ELF-1 (cell line): ENCODE measurements at places on chromosomes 11 and 22.

DNA sequence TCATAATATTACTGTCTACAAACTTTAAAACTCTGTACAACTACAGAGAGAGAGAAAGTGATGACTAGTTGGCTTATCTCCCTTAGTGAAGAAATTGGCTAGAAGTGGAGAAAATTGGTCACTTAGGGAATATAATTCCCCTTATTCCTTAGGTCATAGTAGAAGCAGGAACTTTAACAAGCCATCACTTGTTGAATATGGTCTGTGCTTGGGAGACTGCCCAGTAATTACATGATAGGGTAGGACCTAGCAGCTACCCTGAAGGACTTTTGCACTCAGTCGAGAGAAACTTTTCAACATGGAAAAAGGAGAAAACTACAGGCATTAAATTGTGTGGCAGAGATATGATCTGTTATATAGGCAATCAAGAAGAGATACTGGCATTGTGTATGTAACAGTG is 576.5 kb upstream of the CCDC90B start:
- no peak for DNase-seq

GRCh38 chr11:84854498-84854880 is 772.7 kb downstream of the DLG2 start:
- DNase-seq = no peak

DNA sequence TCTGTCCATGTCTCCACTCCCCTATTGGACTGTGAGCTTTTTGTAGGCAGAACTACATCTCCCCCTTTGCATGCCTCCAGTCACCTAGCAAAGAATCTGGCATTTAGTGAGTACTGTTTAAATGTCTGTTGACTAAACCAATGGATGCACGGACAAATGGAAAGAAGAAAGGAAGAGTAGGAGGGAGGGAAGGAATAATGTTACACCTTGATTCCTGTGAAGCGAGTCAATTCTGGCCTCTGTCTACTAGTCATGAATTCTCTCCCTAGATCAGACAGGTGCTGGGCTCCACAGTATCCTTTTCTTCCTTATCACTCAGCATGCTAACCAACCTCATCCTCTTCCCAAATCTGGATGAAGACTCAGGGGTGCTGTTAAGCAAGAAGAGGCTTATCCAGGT is 33.6 kb downstream of the GALNT18 start:
- no peak for DNase-seq

DNA sequence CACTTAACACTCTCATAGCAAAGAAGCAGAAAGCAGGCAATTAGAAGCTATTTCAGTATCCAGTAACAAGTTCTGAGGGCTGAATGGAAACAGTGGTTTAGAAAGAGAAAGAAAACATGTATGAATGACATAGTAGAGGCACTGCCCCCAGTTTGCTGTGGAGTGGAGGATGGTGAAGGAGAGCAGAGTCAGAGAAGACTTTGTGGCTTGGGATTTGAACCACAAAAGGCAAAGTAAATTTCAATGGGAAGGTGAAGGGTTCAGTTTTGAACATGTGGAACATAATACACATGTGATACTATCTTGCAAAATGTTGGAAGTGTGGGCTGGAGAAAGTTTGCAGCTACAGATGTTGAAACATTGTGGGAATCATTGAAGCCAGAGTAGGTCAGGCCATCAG is 81.4 kb downstream of the SNX19 start:
- no peak for DNase-seq

- DNase-seq = peak; percentile 19
Observed at GRCh38 chr11:13868710-13869397, 93.7 kb upstream of the SPON1 start.

DNA sequence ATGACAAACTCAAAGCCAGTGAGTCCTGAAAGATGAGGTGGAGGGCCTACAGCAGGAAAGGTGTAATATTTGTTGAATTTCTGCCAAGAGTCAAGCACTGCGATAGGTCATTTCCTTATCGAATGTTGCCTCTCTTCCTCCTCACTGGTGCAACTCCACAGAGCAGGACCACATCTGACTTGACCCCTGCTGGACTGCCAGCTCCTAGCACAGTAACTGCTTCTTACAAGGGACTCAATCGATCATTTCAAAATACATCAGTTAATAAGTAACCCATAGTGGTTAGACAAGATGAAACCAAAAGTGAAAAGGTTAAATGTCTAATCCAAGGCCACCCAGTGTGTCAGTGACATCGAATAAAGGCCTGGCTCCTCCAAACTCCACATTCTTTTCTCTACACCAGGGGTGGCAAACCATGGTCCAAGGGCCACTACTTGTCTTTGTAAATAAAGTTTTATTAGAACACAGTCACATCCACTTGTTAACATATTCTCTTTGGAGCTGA is 98.5 kb upstream of the CSNK2A3 start:
- no peak for DNase-seq

DNA sequence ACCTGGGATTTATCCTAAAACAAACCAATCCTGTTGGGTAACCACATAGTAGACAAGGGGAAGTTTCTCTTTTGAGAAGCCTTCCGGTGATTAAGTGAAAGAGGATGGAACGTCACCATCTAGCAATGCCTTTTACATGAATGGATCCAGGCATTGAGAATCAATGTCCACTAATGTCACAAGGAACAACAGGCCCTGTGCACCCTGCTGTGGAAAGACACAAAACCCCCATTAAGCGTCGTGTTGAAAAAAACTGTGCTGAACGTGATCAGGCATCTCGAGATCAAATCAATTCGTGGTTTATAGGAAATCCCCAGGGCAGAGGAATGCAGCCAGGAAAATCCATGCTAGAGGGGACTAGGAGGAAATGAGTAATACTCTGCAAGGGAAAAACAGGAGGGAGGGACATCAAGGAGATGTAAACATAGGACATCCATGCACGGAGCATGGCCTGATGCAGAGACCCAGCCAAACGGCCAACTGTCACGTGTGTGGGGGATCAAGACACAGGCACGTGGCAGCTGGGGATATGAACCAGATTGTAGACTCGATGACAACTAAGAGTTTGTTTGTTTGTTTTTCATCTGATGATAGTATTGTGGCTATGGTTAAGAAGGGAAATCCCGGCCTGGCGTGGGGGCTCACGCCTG is 38.6 kb upstream of the CARS1 start:
- peak; percentile 26 for DNase-seq

GRCh38 chr22:42561856-42562255 is 8.1 kb downstream of the SERHL2 start:
- peak; percentile 45 for DNase-seq

GRCh38 chr11:134532921-134533421 is 120.9 kb upstream of the B3GAT1 start:
- DNase-seq = no peak

- no peak for DNase-seq
Observed at GRCh38 chr11:91257667-91258066, 967.0 kb upstream of the FAT3 start.

DNA sequence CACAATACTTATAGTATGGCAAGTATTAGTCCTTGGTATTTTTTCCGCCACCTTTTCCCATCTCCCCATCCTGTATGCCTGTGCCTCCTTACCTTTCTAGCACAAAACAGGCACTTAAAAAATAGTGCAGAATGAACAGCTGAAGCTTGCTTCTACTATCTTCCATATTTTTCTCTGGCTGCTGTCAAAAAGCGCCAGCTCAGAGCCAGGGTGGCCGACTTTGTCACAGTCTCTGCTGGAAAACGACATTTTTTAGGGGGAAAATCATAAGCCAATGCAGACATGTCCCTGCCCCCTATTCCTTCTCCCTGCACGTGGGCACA is 26.5 kb upstream of the ROBO3 start:
- no peak for DNase-seq

GRCh38 chr11:68403424-68403823 is 57.1 kb upstream of the PPP6R3 start:
- DNase-seq = no peak
